ENCODE measurements at places on chromosomes 5 and 9.

DNA sequence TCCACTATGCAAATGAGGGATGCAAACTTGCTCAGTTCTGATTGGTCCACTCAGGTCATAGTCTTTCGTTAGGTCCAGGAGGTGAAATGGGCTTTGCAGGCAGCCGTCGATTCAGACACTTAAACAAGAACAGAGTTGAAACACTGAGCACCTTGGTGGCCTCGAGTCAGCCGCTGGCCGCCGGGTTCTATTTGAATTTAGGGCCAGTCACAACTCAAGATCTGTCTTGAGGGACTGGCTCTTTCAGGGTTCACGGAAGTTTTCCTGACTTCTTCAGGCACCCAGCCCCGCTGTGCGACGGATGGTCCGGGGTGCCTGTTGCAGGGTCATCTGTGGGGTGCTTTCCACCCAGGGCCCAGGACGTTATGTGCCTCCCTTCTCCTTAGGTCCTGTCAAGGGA lies 412.8 kb upstream of the IRX4 start:
- DNase-seq: no peak

- DNase-seq: no peak
Observed at GRCh38 chr9:33377089-33377715, 25.2 kb downstream of the AQP7 start.

DNA sequence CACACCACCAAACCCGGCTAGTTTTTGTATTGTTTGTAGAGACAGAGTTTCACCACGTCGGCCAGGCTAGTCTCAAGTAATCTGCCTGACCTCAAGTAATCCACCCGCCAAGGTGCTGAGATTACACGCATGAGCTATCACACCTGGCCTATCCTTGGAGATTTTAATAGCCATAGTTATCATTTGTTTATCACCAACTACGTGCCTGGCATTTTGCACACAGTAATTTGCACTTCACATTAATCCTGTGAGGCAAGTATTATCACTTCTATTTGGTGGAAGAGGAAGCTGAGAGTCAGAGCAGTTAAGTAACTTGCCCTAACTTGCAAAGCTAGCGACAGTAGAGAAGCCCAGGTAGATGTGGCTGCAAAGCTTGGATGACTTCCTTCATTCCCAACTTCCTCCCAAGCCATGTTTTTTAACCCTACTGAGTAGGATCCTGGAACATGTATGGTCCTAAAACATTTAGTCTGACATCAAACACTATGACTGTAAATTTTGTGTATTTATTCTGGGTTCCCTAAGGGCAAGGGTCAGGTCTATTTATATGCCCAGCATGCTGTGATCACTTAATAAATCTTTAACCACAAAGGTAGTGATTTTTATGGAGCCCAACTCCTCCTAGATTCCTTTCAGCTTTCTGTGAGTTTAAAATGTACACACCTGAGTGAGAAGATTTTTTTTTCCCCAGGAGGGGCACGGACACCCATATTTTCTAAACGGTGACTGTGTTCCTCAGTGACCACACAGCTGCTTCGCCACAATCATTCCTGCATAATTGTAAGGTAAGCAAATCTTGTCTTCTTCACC lies 100.2 kb upstream of the RAI14 start:
- DNase-seq: no peak

- peak; percentile 75 for DNase-seq
Observed at GRCh38 chr5:41793141-41793770, 77.0 kb downstream of the OXCT1 start.

GRCh38 chr5:93612855-93613243 lies 29.8 kb downstream of the NR2F1 start:
- DNase-seq: no peak

- DNase-seq: no peak
Observed at GRCh38 chr9:29422438-29422837, 1849.2 kb upstream of the C9orf72 start.

GRCh38 chr9:107698779-107699178 lies 209.2 kb upstream of the KLF4 start:
- DNase-seq: no peak

DNA sequence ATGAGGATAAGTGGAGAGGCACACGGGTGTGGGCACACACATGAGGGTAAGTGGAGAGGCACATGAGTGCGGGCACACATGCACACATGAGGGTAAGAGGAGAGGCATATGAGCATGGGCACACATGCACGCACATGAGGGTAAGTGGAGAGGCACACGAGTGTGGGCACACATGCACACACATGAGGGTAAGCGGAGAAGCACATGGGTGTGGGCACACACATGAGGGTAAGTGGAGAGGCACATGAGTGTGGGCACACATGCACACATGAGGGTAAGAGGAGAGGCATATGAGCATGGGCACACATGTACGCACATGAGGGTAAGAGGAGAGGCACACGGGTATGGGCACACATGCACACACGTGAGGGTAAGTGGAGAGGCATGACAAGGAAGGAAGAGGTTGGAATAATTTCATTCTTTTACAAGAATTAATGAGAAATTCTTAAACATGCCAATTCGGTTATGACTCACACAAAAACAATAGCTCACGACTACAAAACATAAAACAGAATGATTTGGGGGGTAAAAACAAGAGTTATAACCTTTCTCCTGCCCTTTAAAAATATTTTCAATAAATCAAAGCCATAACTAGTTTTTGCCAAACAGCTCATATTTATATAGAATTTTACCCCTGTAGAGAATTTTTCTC lies 67.5 kb downstream of the APBA1 start:
- DNase-seq: no peak

- no peak for DNase-seq
Observed at GRCh38 chr9:82939451-82939850, 123.5 kb downstream of the RASEF start.

GRCh38 chr9:130729145-130729544 lies 35.6 kb downstream of the EXOSC2 start:
- no peak for DNase-seq

- DNase-seq: no peak
Observed at GRCh38 chr9:126357074-126357473, 30.4 kb downstream of the MVB12B start.

DNA sequence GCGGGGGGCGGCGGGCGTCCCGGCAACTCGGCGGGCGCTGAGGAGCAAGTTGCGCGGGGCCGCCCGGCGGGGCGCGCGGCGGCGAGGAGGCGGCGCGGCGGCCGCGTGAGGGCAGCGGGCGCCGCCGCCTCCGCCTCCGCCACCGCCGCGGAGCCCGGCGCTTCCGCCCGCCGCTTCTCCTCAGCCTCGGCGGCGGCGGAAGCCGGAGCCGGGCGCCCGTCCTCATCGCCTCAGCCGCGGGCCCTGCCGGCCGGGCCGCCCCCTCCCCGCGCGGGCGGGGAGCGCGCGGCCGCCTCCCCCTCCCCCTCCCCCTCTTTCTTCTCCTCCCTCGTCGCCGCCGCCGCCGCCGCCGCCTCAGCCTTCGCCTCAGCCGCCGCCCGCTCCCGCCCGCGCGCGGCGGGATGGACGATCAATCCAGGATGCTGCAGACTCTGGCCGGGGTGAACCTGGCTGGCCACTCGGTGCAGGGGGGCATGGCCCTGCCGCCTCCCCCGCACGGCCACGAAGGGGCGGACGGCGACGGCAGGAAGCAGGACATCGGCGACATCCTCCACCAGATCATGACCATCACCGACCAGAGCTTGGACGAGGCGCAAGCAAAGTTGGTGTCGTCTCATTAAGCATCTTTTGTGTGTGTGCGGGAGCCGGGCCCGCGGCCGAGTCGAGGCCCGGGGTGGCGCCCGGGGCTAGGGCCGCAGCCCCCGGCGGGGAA lies at the start of gene PBX3:
Gene PBX3 (plus strand): TSS at position 321 of the 712 bp plus-strand sequence.
- DNase-seq: no peak

GRCh38 chr5:174177976-174178605 lies 132.6 kb downstream of the NSG2 start:
- DNase-seq: no peak

- DNase-seq: no peak
Observed at GRCh38 chr5:76165711-76166374, 82.7 kb downstream of the SV2C start.

GRCh38 chr5:173890195-173890991 lies 2.2 kb downstream of the CPEB4 start:
- peak; percentile 55 for DNase-seq

DNA sequence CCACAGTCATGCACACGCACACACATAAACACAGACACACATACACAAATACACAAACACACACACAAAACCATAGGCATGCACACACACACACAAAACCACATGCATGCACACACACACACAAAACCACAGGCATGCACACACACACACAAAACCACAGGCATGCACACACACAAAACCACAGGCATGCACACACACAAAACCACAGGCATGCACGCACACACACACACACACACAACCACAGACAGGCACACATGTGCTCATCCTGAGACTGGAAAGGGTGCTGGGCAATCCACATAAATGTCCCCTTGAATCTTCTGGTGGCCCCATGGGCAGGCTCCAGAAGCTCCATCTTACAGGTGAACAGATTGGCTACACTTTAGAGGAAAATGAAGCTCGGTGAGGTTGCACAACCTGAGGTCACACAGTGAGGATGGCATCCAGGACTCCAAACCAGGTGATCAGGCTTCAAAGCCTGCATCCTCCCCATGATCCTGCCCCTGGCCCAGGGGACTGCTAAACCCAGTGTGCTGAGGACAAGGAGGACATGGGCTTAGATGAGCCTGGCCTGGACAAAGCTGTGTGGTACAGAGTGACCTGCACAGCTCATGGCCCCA lies 144.8 kb downstream of the GADD45G start:
- no peak for DNase-seq

GRCh38 chr9:74887041-74887980 lies at the start of gene TRPM6:
Gene TRPM6, minus strand, starts transcription at chr9:74887921. Its CDS starts 65 bp downstream, at chr9:74887856.
- DNase-seq: peak; percentile 81

DNA sequence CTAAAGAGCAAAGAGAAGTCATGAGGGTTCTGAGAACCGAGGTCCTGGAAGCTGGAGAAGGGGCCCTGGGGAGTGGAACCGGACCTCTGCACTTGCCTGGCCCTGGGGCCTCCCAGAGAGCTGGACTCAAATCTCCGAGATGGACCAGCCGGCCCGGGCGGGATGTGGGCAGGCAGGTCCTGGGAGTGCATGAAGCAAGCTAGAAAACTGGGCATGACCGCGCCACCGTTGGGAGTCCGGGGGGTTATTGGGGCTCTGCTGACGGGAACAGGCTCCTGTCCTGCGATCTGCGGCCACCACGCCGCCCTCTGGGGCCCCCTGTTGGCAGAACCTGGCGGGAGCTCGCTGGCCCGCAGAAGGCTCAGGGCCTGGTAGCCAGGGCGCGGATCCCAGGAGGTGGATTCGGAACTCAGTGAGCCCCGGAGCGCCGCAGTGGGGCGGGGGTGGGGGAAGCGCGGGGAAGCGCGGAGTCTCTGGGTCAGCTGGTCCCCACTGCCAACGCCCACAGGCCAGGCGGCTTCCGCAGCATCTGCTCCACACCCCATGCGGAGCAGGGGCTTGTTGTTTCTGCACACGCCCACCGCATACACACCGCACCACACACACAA lies 150.6 kb downstream of the ERCC6L2 start:
- DNase-seq: no peak

DNA sequence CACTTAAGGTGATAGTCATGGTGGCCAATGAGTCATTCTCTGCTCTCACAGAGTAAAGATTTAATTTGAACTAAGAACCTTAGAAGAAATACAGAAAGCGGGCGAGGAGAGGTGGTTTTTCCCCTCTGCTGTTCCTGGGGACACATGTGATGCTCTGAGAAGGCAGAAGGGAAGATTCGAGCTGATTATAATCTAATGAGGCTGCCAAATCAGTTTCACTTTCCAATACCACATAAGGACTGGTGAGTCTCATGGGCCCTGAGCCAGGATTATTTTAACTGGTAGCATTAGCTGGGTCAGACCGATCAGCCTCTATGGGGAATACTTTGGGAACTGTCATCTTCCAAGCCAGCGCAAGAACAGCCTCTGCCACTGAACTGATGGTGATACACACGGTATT lies 116.5 kb downstream of the SLC1A3 start:
- DNase-seq: no peak

Data from fibroblast of pulmonary artery (primary cell).